ENCODE measurements at places on chromosomes 3 and 15. TPM values are rescaled to one million over a fixed set of nuclear protein-coding genes. Genes with fewer than 3 reads are reported as not detected.

DNA sequence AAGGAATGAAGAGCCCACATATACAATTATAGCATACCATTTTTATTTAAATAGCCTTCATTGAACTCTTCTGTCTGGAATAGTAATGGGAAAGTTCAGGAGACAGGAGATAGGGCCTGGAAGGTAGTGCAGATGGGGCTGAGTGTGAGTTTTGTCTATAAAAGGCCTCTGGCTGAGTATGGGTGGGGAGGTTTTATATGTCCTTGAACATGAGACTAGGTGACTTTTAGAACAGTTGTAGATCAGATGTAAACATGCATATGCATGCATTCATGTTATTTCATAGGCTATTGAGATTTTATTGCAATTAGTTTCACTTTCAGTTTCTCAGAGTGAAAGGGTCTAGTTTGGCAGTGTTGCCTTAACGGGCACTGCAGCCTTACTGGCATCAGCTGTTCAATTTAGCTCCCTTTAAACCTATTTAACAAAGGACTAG, 27.1 kb downstream of the CGGBP1 start:
- peak; percentile 60 for DNase-seq

DNA sequence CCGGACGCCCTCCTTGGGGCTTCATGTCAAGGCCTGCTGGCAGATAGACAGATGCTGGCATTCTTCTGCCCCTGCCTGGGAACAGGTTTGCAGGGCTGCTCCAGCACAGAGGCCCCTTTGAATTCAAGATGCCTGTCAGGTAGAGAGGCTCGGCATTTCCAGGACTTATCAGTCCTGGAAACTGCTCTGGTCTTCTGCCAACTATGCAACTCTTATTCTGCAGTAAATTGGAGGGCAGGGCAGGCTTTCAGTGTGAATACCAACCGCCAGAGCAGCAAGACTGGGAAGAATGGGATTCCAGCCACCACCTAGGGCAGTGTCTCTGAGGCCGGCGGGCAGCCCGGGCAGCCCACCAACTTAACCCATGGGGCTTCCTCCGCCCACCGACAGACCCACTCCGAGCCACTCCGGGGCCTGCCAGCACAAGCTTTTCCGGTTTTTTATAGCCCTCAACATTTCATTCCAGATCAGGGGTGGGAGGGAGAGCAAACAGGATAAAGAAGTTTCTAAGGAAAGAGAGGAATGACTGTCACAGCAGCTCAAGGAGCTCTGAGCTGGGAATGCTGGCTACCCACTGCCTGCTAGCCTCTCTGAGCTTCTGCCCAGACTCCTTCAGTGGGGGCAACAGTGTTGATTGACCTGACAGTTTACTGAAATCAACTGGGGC, 140.9 kb downstream of the NTRK3 start:
- no peak for DNase-seq

- no peak for DNase-seq
Observed at GRCh38 chr3:185330644-185331043, 32.3 kb upstream of the MAP3K13 start.

DNA sequence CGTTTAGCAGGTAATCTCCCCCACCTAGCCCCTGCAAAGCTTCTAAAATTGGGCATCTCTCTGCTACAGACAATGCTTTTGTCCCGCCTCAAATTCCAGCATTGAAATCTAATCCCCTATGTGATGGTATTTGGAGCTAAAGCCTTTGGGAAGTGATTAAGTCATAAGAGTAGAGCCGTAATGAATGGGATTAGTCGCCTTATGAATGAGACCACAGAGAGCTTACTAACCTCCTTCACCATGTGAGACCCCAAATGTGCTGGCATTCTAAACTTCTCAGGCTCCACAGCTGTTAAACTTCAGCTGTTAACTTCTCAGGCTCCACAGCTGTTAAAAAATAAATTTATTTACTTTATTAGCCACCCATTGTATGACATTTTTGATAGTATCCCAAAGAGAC, 374.2 kb upstream of the BCHE start:
- no peak for DNase-seq

The VGLL3 gene
- total RNA-seq, result not detected

The SEMA3G gene
- total RNA-seq, result not detected

All from OCI-LY7 (cell line).